ENCODE measurements at places on chromosomes 13 and 19. TPM values are rescaled to one million over a fixed set of nuclear protein-coding genes. Genes with fewer than 3 reads are reported as not detected.

DNA sequence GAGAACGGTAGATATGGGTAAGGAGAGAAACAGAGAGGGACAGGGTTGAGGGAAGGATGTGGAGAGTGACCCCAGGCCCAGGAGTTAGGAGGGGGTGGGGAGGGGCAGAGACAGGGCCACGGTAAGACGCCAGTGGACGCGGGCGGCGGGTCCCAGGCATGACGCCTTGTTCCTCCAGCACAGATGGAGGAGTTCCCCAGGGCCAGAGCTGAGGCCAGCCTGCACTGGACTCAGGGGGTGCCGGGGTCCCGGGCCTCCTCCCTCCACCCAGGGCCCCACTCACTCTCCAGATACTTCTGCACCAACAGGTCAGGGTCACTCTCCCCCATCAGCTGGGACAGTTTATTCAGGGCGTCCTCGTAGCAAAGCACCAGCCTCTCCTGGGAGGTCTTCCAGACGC is 22.0 kb upstream of the EMP3 start:
- DNase-seq = no peak

DNA sequence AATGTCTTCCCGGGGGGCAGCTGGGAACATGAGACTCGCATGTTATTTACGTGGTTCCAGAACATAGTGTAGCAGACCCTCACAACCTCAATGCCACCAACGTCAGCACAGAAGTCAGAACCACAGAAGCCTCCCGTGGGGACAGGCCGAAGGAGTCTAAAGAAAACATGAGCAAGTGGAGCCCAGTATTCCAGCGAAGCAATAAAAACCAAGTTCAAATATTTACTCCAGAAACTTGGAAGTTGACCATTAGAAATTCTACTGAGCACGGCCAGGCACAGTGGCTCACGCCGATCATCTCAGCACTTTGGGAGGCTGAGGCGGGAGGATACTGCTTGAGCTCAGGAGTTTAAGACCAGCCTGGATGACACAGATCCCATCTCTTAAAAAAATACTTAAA is 17.9 kb upstream of the ATP8B3 start:
- DNase-seq = no peak

The GPR183 gene
- 50.3 TPM for total RNA-seq

DNA sequence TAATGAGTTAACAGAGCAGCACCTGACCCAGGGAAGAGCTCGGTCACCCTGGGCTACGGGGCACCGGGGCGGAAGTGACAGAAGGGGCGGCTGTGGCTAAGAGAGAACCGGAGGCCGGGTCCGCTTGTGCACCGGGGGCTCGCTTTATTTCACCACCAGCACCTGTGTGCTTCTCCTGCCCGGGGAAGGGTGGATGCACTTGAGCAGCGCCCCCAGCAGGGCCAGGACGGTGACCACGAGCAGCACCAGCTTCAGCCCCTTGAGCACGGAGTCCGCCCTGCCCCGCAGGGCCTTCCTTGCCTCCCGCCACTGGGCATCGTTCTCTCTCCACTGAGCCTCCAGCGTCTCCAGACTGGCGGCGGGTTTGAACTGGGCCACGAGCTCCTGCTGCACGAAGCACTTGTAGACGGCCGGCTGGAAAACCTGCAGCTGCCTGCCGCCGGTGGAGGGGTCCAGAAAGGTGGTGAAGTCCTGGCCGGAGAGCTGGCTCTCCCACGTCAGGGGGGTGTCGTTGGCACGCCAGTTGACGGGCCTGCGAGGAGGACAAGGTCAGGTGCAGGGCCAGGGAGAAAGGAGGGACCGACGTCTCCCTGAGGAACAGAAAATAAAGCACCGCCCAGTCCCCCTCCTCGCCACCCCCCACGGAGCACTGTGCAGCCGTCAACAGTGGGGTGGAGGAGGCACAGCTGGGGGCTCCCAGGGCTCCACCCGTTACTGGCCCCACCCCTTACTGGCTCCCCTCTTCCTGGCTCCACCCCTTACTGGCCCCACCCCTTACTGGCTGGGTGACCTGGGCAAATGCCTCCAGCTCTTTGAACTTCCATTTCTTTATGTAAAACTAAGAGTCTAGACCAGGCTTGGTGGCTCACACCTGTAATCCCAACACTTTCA is 3.6 kb downstream of the FAM187B start:
- no peak for DNase-seq

The POLD1 gene
- total RNA-seq = 220 TPM

The INTS6 gene
- total RNA-seq = 47.9 TPM

- DNase-seq = no peak
Measured at GRCh38 chr13:25928941-25929505, 122.8 kb downstream of the SHISA2 start.

DNA sequence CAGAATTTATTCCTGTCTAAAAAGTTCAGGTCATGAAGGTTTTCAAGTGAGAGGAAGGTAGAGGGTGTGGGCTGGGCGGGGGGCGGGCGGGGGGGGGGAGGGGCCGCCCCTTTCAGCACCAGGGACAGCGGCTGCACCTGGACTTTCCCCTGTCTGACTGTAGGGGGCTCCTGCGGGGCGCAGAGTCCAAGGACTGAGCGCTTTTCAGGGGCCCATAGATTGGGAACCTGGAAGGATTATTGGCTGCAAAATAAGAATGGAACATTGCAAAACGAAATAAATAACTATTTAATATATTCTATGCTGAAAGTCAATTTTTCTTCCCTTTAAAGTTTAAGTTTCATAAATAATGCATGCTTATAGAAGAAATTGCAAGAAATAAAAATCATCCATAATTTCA is 8.9 kb upstream of the CYP4F3 start:
- DNase-seq = peak; percentile 59

- no peak for DNase-seq
Measured at GRCh38 chr13:28128926-28129325, 9.4 kb upstream of the PAN3 start.

GRCh38 chr19:29517946-29518345 is 7.8 kb upstream of the VSTM2B start:
- no peak for DNase-seq

The PRSS57 gene
- total RNA-seq = not detected

GRCh38 chr13:31172535-31172934 is 10.8 kb upstream of the HSPH1 start:
- DNase-seq = no peak

The VSTM2B gene
- not detected for total RNA-seq

The TJP3 gene
- total RNA-seq = 2.7 TPM

DNA sequence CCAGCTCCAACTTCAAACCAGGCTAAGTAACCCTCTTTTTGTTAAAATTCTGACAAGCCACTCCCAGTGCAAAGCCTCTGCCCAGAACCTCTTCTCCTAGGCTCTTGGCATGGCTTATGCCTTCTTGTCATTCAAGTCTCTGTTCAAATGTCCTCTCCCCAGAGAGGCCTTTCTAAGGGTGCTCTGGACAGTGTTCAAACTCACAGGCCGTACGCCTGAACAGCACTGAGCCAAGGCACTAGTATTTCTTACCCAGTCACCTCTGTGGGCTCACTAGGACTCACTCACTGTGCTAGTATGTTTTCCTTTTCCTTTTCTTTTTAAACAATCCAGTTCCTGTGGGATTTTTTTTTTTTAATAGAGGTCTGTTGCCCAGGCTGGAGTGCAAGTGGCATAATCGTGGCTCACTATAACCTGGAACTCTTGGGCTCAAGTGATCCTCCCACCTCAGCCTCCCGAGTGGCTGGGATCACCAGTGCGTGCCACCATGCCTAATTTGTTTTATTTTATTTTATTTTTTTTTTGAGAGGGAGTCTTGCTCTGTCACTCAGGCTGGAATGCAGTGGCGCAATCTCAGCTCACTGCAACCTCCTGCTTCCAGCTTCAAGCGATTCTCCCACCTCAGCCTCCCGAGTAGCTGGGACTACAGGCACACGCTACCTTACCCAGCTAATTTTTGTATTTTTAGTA is 2.3 kb upstream of the ASF1B start:
- DNase-seq = no peak

DNA sequence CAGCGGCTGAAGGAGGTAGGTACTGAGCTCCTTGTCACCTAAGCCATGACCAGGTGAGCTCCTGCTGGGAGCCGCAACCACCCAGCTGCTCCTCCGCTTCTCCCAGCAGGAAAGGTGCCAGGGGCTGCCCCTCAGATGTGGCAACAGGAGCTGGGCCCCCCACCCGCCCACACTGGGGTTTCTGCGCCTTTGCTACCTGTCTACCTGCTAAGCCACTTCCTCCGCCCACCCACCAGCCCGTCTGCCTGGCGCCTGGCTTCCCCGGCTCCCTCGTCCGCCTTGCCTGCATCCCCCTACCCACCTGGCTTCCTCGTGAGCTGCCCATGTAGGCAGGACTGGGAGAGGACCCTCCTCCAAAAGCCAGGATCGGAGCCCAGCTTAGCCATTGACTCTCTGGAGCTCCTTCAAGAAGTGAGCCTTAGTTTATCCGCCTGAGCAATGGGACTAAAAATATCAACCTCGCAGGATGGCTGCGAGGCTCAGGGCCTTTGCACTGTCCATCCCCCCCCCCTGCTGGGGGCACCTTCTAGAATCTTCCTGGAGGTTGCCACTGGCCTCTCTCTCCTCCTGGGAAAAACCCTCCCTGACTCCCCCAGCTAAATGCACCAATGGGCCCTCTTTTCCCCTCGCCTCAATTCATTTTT is 55.8 kb upstream of the KLF2 start:
- peak; percentile 63 for DNase-seq

- no peak for DNase-seq
Measured at GRCh38 chr19:5057860-5058259, 88.9 kb downstream of the KDM4B start.

DNA sequence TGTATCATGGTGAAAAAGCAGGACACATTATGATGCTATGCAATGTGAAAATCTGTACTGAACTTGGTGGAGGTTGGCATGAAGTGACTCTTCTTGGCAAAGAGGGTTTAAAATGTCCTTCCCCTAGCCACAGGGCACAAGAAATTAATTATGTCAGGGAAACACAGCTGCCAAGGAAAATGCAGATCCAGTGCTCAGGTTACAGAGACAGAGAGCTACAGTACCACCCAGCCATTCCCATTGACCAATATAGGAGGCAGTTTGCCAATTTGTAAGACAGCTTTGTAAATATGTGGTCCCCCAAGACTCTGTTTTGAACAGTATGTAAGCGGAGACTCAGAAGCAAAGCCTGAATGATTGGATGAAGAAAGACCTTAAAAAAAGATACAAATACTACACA is 69.4 kb upstream of the KLF12 start:
- no peak for DNase-seq

The ZNF490 gene
- 7.7 TPM for total RNA-seq

DNA sequence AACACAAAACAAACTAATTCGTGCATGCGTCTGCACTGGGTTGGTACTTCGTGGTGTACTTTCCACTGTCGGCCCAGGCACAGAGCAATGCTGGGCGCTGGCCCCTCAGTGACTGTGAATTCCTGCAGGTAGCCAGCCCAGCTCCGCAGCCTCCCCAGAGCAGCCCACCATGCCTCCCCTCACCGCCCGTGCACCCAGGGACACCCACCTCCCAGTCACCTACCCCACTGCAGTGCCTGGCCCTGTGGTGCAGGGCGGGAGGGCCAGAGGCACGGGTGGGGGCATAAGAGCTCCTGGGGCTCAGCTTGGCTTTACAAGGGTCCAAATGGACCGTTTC is 93.1 kb upstream of the ZNF507 start:
- DNase-seq = no peak

The CACNA1A gene
- total RNA-seq = 0.25 TPM

DNA sequence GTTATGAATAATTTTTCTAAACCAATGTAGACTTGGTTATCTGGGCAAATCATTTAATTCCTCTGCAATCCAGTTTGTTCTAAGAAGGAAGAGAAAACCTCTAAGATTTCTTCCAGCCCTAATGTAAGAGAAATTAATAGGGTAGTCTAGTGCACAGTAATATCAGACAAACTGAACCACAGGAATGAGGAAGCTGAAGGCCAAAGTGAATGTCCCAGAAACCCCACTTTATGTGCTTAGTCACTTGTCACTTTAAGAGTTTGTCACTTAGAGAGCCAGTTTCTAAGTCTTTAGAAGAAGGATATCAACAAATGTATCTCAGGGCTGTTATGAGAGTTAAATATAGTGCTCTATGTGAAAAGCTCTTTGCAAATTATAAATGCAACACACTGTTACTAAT is 750.6 kb downstream of the DIAPH3 start:
- DNase-seq = no peak

DNA sequence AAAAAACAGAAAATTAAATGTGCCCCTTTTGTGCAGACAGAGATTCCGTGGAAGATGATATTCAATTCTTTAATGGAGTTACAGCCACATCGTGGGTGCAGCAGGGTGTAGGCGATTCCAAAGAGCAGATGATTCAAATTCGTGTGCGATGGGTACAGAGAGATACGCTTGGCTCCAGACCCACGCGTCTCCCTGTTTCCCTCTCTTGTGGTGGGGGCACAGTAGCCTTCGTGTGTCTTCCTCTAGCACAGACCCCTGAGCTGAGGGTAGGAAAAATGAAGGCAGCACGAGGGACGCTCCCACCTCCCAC is 4.8 kb downstream of the TSPAN16 start:
- no peak for DNase-seq

- DNase-seq = peak; percentile 17
Measured at GRCh38 chr19:38848299-38849146, 1.3 kb downstream of the HNRNPL start.

- DNase-seq = peak; percentile 93
Measured at GRCh38 chr19:37902668-37903067, 3.7 kb downstream of the WDR87 start.

GRCh38 chr19:11284515-11284914 is 11.4 kb upstream of the TSPAN16 start:
- no peak for DNase-seq

The ZNF850 gene
- 7.0 TPM for total RNA-seq

DNA sequence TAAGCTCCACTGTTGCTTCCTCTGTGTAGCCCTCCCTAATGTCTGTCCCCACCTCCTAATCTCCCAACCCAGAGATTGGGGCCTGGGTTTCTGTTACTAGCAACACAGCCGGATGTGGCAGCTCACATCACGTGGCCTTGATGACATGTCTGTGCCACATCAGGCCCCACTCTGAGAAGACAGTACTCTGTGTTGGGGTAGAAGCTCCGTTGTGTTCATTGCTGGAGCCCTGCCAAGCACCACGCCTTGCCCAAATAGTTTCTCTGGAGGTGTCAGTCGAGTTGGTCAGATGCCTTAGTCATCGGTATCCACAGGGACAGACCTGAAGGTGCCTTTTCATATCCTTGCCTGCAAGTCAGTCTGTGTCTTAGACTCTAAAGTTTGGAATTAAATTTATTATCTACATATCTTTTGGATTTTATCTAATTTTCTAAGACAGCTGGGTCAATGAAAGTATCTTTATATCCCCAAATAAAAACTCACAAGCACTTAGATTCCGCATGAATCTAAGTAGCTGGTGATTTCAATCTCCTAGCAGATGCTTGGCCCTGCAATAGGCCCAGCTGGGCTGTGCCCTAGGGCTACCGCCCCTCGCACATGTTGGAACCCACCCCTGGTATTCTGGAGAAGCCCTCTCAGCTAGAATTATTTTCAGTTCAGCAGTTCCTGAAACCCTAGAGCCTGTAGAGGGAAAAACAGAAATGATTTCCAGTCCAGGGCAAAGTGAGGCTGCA is 204.0 kb upstream of the TSHZ3 start:
- no peak for DNase-seq

The CKAP2 gene
- 95.7 TPM for total RNA-seq

The TMEM86B gene
- 9.0 TPM for total RNA-seq

DNA sequence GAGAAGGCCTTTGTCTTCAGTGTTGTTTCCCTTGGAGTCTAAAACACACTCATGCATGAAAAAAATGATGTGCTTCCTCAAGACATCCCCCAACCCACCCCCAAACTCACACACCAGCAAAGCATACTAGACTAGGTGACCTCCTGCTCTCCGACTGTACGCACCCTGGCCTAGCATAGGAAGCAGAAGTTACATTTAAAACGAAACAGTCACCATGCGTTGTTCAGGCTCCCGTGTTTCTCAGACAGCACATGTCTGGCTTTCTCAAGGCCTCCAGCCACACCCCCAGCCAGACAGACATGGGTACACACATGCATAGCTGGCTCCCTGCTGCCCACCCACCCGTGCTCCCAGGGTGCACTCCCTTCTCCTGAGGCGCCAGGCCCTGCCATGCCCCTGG is 28.7 kb upstream of the C1QTNF9 start:
- DNase-seq = no peak
